Central memory CD4-positive, alpha-beta T cell (primary cell): ENCODE measurements at places on chromosomes 1 and 21.

GRCh38 chr1:175548774-175549173 lies 194.6 kb downstream of the TNR start:
- no peak for DNase-seq

DNA sequence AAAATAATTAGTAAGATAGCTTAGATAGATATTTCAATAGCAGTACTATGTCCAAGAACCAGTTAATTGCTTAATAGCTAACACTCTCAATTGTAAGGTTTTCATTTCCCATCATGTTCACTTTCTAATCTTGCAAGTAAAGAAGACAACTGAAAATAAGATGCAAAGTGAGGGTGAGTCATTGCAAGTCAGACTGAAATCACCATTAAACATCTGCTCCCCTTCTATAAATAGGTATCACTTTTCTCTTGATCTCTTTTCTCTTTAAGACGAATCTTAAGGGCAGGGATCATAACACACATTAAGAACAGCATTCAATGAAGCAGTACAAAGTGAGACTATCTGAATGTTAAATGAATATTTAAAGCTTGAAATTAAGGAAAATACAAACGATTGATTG lies 40.4 kb downstream of the UBR4 start:
- no peak for DNase-seq

DNA sequence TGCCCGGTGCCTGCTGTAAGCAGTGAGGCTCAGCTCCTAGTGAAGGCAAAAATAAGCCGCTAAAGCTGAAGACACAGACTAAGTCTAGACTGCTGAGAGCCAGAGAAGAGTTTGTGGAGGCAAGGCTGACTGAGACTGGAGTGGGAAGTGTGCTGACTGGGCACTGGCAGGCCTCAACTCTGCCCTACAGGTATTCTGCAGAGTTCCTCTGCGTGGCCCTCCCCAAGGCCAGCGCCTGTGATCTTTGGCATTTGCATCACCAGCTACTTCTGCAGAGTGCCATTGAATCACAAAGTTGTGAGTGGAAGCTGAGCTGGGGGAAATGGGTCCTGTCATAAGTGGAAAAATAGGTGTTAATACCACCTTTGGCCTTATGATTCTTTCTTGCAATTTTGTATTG lies 905.7 kb downstream of the PLA2G4A start:
- DNase-seq: no peak

DNA sequence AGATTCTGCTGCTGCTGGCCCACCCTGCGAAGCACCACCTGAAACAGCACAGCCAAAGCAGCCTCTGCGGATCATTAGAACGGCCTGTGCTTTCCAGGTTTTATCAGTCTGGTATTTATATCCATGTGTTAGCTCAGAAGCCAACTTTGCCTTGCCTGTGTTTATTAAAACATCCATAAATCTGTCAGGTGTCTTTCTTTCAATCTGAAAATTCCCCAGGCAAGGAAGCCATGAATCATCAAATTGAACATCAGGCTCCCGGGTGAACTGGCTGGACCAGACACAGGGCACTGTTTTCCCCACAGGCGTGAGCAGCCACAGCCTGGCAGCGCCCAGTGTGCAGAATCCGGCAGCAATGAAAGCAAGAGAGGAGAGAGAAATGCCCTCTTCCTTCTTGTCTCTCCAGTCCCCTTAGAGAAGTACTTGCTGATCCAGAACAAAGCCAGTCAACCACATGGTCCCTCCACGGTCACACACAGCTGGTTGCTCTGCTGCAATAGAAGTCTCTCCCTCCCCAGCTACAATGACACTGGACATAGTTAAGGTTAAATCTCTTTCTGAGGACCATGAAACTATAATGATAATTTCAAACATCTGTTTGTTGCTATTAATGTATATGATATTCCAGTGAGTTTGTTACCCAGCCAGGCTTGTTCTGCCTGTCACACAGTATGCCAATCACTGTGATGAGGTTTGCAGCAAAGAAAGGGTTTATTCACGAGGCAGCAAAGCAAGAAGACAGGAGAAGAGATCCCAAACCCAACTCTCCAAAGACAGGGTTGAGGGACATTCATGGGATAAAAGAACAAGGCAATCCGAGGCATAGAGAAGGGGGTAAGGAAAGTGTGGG lies 212.1 kb upstream of the FMN2 start:
- DNase-seq: no peak

- DNase-seq: no peak
Observed at GRCh38 chr1:86546787-86547221, at the start of gene CLCA4. Gene CLCA4 (plus strand): TSS chr1:86547078. CDS start chr1:86547120, 42 bp downstream.

DNA sequence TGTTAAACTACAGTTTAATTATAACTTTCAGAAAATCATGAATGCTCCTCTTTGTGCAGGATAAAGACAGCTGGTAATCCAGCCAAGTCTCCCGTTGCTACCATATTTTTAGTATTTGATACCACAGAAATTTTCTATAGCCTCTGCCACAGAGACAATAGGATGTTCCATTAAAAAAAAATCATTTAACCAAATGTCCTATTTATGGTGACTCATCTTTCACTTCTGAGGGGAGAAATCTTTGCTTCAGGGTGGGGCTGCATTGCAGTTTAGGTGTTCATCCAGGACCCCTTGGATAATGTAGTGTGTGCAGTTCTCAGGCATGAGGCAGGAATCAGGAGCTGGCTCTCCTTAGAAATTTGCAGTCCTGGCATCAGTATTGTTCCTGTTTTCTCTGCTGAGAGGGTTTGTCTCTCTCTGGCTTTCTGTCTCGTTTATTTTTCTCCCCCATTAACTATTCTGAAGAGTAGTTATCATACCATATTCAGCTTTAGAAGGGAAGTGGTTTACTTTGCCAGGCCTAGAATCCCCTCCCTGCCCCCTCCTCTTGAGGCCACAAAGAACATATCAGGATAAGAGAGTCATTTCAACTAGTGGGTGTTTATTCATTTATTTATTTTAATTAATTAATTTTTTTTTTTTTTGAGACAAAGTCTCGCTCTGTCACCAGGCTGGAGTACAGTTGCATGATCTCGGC lies 3.1 kb downstream of the PRUNE1 start:
- no peak for DNase-seq

- no peak for DNase-seq
Observed at GRCh38 chr1:119181218-119181617, 40.8 kb upstream of the WARS2 start.

GRCh38 chr1:147591261-147591891 lies 50.1 kb downstream of the BCL9 start:
- DNase-seq: no peak

DNA sequence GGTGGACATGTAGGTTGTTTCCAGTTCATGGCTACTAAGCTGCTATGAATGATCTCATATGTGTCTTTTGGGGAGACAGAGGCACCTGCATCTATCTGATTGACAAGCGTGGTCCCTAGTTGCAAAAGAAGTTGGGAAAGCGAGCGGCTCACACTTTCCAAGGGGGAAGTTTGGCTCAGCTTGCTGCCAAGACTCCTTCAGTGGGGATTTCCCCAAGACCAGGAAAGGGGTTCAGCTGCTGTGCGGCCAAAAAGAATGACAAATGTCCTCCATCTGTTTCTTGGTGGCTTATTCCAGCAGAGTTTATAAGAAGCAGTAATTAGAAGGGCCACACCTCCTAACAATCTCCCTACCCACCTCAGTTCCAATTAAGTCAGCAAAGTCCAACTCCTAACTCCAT lies 128.5 kb upstream of the GALNT2 start:
- no peak for DNase-seq

GRCh38 chr1:248610301-248610700 lies 12.8 kb upstream of the OR2T10 start:
- DNase-seq: no peak

GRCh38 chr1:87263281-87263680 lies 65.4 kb upstream of the LMO4 start:
- DNase-seq: no peak

GRCh38 chr1:87284456-87285240 lies 44.0 kb upstream of the LMO4 start:
- no peak for DNase-seq

GRCh38 chr1:37258068-37258467 lies 216.3 kb upstream of the ZC3H12A start:
- no peak for DNase-seq

DNA sequence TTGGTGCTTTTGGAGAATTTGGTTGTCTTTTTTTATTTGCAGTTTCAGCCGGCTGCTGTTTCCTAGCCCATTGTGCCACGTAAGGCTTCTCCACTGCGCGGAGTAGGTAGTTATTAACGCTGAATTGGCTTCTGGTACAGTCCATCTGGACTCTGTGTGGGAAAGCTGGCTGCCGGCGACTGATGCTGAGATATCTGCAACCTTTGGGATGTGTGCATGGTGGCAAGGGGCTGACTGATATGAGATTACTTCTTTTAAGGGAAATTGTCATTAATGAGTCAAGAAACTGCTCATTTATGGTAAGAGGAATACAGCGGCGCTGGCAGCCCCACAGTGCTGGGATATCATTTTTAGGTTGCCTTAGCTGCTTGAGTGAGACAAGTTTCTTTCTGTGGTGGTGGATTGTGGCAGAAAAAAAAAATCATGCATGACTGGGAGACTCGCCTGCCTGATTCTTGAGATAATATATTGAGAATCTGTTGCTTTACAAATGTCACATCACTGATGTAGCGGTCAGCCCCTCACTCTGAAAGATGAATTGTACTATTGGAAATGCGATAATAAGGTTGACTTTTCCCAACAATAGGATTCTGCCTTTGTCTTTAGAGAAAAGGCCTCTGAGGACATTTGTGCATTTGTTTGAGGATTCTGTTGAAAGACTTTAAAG lies 2.5 kb upstream of the ELAVL4 start:
- DNase-seq: no peak

DNA sequence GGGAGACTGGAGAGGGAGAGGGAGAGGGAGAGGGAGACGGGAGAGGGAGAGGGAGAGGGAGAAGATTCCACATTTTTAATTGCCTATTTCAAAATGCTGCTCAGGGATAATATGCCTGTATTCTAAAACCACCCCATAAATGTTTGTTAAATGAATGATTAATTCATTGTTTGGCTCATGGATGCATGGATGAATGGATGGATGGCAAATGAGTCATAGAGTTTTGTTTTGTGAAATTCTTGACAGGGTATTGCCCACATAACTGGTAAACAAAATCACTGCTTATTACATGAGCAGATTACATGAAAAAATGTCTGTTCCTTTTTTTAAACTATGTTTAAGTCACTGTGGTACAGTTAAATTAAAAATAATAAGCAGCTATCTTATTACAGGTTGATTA lies 220.4 kb downstream of the ZP4 start:
- DNase-seq: no peak

DNA sequence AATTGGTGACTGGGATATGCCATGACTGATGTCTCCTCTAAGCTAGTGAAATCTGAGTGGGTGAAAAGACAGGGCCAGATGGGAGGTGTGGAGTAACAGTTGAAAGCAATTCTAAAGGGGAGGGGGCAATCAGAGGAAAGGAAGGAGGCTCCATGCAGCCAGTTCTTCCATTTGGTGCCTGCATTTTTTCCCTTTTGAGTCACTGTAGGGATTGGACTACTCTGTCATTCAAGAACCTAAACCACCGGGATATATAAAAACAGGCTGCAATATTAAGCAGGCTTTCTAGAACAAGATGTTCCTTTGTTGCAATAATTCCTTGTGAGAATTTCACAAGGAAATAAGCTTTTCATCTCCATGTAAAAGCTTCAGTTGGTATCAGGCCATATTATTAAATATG lies 18.3 kb downstream of the CLIC6 start:
- DNase-seq: no peak

DNA sequence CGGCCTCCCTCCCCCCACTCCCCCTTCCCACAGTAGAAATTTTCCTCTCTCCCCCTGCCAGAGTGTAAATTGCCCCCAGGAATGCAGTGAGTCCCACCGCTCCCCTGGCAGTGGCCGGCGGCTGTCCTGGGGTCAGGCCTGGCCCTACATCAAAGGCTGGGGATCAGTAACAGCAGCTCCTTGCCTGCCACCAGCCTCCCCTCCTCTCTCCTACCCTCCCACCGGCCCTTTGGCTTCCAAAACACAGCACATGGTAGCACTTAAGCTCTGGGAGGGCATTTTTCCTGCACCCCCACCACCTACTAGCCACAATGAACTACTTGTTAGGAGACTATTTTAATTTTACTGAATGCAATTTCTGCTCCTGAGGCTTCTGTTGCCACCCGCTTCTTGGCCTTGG lies 9.0 kb upstream of the COL8A2 start:
- DNase-seq: no peak

DNA sequence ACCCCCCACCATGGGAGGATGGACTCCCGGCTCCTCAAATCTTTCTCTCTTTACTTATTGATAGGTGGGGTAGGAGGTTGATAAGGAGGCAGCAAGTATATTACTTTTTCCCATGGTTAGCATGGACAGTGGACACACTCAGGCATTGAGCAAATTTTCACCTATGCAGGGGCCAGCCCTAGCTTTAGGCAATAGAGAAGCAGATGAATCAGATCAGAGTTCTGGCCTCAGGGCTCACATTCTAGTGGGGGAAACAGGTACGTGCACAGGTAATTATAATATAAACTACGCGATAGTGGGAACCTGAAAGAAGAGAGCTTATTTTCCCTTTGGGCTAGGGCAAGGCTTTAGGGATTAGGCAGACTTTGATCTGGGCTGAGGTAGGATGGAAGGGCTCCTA lies 13.5 kb upstream of the FOXE3 start:
- no peak for DNase-seq

- DNase-seq: peak; percentile 51
Observed at GRCh38 chr1:184745929-184746638, 8.6 kb downstream of the EDEM3 start.

DNA sequence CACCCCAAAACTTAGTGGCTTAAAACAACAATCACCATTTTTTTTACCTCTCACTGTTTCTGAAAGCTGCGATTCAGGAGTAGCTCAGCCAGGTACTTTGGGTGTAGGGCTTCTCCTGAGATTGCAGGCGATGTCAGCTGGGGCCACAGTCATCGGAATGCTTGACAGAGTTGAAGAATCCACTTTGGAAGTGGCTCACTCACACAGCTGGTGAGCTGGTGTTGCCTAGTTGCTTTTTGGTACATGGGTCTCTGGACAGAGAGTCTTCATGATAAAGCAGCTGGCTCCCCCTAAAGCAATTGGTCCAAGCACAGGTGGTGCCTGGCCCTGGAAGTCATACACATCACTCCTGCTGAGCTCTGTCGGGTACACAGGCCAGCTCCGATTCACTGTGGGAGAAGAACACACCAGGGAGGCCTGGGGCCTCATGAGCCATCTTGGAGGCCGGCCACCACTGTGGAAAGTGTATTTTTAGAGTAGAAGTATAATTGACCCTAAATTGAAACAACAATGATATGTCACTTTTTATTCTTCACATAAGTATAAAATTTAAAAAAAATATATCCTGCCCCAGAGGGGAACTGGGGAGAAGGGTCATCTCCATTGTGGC lies 75.2 kb upstream of the GALNT2 start:
- DNase-seq: no peak

GRCh38 chr1:89832496-89833127 lies 11.8 kb downstream of the LRRC8D start:
- no peak for DNase-seq

GRCh38 chr1:55050283-55050682 lies 10.9 kb downstream of the PCSK9 start:
- no peak for DNase-seq

DNA sequence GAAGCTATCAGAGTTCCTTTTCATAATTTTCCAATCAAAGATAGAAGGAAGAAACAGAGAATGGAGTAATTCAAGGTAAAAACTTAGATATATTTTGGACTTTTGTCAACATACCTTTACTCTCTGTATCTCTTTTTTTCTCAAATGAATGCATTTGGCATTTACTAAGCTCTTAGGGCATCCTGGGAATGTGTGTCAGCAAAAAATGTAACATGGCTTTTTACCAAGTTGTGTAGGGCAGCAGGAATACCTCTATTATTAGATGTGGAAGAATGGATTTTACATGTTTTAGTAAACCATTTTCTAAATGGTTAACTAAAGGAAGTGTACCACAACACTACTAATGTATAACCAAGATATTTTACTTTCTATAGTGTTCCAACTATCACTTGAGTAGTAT lies 4.2 kb upstream of the COL11A1 start:
- no peak for DNase-seq

GRCh38 chr1:30548294-30548693 lies 175.1 kb downstream of the MATN1 start:
- no peak for DNase-seq
